ENCODE measurements at places on chromosomes 11 and 22.
A peak's percentile ranks its signal among the peaks of the same experiment; 100 is the strongest.

- peak; percentile 49 for DNase-seq
These were observed 10.2 kb downstream of the YPEL4 start for GRCh38 chr11:57639321-57640067.

- peak; percentile 96 for DNase-seq
These were observed 19.3 kb downstream of the CREB3L1 start for GRCh38 chr11:46296528-46297448.

- no peak for DNase-seq
These were observed 241.6 kb downstream of the SWAP70 start for GRCh38 chr11:9905501-9905951.

DNA sequence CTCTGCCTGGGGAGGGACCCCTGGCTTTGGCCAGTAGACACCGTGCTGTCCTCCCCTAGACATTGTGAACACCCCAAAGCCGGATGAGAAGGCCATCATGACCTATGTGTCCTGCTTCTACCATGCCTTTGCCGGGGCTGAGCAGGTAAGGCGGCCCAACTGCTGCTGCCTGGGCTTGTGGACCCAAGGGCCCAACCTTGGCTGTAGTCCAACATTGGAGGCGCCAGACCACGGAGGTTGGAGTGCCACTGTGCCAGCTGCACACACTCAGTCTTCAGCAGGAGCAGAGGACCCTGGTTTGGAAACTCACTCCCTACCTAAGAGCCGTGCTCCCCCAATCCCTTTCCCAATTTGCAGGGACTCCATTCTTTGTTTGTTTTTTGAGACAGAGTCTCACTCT, 9.4 kb downstream of the ACTN3 start:
- DNase-seq = no peak

- DNase-seq = no peak
These were observed 2.2 kb downstream of the RIN1 start for GRCh38 chr11:66333896-66334604.

DNA sequence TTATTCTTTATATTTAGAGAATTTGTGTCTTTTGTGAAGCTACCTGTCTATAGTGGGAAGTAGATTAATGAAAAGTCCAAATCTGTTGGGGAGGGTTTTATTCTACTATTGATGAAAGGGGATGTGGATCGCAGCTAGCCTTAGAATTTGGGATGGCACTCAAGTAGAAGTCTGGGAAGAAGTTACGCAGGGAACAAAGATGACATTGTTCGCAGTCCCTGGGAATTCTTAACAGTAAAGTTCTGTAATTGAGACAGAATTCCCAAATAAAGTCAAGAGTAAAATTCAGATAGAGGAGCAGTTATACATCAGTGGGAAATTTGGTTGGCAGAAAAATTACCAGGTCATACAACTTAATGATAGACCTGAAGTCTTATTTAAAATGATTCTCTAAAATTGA, 64.1 kb downstream of the ATM start:
- no peak for DNase-seq

DNA sequence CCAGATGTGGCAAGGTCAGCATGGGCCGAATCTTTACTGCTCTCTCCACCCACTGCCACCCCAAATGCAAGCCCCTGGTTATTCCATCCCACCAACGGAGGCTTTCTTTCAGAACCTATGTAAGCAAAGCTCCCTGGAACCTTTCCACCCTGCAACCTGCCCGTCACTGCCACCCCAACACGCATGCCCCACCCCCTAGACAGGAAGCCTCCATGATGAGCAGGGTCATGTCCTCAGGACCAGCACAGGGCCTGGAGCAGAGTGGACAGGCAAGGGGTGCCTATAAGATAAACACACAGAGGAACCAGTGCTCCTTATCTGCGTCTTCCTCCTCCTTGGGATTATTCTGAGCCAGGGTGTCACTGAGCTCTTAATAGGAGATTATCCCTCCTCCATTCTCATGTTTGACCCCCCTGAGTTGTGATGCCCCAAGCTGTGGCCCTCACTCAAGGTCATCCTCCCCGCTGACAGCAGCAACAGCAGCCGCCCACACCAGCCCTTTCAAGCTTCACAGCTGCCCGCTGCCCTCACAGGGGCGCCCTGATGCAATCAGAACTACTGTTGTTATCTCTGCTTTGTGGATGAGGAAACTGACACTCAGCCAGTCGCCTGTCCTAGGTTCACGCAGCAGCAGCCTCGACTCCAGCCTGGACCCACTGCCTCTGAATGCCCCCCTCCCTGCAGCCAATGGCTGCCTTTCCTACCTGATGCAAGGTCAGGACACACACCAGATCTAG, 647.3 kb downstream of the TBC1D22A start:
- no peak for DNase-seq

GRCh38 chr11:66815646-66816045, 27.6 kb upstream of the RCE1 start:
- peak; percentile 29 for DNase-seq

- DNase-seq = peak; percentile 99
These were observed 78.5 kb downstream of the TRAF6 start for GRCh38 chr11:36431429-36432092.

DNA sequence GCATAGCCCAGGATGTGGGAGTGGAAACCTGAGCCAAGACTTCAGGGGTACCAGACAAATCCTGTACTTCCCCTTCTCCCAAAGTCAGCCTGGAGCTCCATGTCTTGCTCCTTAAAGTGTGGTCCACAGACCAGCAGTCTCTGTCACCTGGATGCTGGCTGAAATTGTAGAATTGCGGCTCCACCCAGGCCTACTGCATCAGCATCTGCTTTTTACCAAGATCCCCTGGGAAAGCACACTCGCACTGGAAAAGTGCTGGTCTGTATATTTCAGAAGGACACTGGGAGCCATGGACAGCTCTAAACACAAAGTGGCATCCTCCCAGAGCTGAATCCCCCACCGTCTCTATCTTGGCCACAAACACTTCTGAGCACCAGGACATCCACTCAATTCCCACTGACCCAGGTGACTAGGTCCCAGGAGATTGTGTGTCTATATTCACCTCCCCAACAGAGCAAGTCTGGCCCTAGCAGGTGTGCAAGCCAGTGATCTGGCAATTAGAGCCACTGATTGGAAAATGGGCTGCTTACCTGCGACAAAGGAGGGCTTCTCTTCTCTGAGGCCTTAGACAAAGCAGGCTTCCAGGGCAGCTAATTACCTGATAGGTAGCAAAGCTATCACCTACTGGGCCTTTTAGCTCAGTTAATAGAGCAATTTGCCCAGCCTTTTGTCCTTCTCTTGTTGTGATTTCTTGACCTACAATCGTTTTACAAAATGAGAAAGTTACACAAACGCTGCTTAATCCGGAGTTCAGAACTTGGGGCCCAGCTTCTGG, 443.3 kb downstream of the MN1 start:
- no peak for DNase-seq

DNA sequence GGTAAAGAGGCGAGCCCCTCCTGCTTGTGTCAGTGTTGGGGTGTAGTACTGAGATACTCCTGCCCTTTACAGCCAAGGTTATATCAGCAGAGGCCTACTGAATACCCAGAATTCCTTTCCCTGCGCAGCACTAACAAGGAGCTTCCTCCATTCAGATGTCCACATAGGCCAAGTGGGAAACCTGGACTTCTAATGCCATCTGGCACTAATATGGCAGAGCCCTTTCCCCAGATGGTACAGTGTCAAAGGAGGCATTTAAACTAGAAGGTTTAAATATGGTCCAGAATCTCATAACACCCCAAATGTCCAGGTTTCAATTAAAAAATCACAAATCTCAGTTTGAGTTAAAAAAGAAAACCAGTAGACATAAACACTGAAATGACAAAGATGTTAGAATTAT, 68.8 kb downstream of the USP47 start:
- DNase-seq = no peak

DNA sequence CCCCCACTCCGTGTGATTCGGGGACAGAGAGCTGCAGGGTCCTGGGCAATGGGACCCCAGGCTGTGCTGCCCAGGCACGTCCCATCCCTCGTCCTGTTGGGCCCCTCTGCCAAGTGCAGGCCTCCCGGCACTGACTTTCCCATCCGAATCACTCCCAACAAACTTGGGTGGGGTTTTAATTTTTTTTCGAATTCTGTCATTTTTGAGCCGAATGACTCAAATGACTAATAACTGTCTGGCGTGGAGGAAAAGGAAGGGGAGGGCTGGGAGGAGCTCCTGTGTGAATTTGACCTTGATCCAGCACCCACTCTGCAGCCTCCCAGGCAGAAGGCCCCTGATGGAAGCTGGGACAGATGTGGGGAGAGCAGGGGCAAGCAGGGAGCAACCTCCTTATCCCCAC, 1173.2 kb downstream of the BRD1 start:
- DNase-seq = no peak

DNA sequence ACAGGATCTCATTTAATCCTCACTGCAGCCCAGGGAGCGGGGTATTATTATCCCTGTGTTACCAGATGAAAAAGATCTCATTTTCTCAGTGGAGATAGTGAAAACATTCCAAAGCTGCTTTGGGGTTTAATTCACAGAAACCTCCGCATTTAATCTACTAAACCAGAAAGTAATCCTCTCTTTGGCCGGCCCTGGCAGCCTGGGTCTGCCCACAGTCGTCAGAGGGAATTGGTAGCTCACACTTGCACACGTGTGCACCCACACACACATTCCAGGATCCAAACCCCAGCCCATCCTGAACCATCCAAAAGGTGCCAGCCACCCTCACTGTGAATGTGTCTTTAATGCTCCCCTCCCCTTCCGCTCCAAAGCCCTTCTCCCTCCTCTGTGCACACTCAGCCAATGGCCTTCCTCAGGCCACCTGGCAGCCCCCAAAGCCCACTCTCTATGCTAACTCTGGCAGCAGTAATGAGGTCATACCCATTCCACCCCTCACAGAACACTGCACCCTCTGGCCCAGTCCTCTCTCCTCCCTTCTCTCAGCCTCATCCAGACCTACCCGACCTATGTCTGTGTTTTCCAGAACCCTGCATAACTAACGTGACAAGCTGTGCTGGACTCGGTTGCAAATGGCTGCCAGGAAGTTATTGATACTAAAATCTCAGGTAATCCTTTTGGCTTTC, 466.2 kb downstream of the SOX6 start:
- DNase-seq = peak; percentile 37

DNA sequence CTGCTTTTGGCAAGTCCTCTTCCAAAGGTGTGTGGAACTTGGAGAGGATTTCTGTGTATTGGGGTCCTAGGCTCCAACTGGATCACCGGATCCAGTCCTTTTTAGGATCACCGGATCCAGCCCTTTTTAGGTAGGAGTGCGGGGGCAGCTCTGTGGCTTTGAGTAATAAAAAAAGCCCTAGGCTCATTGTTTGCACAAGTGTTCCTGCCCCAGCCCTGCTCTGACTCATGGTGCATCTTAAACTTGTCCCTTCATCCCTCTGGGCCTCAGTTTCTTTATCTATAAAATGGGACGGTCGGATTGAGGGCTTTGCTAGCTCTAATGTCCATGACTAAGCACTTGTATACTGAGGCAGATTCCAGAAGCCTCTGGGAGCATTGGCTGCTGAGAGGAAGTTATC, 22.7 kb upstream of the CD44 start:
- no peak for DNase-seq

- no peak for DNase-seq
These were observed 2.7 kb downstream of the TMEM134 start for GRCh38 chr11:67466367-67466766.

- no peak for DNase-seq
These were observed 18.8 kb upstream of the PRR5 start for GRCh38 chr22:44683237-44683636.

GRCh38 chr22:33467080-33467479, 408.9 kb upstream of the SYN3 start:
- no peak for DNase-seq

GRCh38 chr22:49006207-49007012, 821.3 kb downstream of the BRD1 start:
- DNase-seq = no peak

DNA sequence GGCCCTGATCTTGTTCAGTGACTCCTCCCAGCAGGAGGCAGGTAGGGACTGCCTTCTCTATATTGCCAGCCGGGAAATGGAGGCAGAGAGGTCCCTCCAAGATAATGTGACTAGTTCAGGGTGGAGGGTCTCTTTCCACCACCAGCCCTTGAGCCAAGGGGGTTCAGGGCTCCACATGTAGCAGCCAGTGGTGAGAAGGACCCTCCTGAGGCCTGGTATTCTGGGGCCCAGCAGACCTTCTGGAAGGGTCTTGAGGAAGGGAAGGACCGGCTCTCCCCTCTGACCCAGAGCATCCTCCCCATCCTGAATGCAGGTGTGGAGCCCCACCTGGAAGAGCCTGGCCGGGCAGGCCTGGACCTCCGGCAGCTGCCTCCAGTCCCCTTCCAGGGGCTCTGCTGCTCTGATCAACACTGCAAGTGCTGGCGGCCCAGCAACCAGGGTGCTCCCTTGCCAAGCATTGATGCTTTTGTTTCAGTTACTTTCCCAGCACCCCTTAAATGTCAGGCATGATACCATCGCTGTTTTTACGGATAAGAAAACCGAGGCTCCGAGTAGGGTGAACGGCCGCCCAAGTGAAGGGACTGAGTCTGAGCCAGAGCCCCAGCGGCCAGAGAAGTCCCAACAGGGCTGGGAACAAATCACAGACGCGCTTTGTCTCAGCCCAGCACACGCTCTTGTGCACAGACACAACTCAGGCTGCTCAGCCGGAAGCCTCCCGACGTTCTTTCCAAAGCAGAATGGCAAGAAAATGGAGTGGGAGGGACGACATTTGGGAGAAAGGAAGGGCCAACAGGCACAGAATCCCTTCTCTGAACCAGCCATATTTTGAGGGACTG, 38.8 kb downstream of the DKK3 start:
- DNase-seq = no peak

DNA sequence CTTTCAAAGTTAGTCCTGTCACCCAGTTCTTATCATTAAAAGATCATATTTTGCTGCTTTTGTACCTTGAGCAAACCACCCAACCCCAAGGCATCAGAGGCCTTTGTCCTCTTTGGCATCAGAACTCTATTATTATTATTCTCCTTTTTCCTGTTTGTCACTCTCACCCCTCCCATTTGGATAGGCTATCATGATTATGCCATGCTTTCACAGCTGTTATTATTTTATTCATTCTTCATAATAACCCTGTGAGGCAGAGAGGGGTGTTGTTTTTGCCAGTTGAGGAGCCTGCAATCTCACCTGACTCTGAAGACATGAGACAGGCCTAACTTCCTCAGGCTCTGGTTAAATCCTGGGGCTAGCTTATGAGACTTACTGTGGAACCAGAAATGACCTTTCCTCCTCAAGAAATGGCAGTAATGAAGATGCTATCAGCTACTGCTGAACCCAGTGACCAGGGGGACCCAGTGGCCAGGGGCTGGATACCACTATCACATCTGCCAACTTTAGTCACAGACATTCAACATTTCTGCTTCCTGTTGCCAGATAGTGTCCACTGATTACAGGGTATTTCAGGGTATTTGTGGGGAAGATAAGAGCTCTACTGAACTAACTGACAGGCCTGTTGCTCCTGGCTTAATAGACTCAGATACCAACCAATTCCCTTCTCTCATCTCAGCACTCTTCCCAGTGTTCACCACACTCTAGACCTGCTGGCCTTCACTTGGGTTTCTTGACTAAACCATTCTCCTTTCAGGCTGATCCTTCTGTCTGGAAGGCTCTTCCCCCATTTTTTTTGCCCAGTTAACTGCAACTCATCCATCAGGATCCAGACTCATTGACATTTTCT, 11.8 kb upstream of the SWAP70 start:
- no peak for DNase-seq

GRCh38 chr11:73176145-73176873, 34.2 kb upstream of the FCHSD2 start:
- DNase-seq = no peak

Measured in iris pigment epithelial cell (primary cell).